Posterior vena cava (tissue), 2 donors: ENCODE measurements at places on chromosomes 6 and 20. TPM values are rescaled to one million over a fixed set of nuclear protein-coding genes. Genes with fewer than 3 reads are reported as not detected.

Gene TMEM74B
- 0.74 TPM for total RNA-seq

Gene MAS1
- 0.42 TPM for total RNA-seq

Gene CFAP61
- 1.2 TPM for total RNA-seq

Gene GTF3C6
- total RNA-seq: 63.8 TPM

Gene DCDC2
- total RNA-seq: not detected

Gene SYTL3
- 2.0 TPM for total RNA-seq

Gene PREX1
- 16.9 TPM for total RNA-seq

Gene COMMD7
- total RNA-seq: 43.2 TPM

Gene ZFAND3
- total RNA-seq: 53.8 TPM

Gene MUCL3
- not detected for total RNA-seq
